ENCODE measurements at places on chromosomes 11 and 22. TPM values are rescaled to one million over a fixed set of nuclear protein-coding genes. Genes with fewer than 3 reads are reported as not detected.

- no peaks in the 10 kb centered on the region for H3K27me3 ChIP-seq
- DNase-seq: no peak
- H3K27ac ChIP-seq: no peak overlapping the region
These were observed 2.5 kb upstream of the CAPRIN1 start for GRCh38 chr11:34049028-34049427.

GRCh38 chr11:42043312-42043711, 583.9 kb upstream of the LRRC4C start:
- no peaks in the 10 kb centered on the region for H3K27me3 ChIP-seq
- no peaks in the 10 kb centered on the region for H3K36me3 ChIP-seq
- no peaks in the 10 kb centered on the region for H3K4me1 ChIP-seq
- no peak overlapping the region for H3K27ac ChIP-seq
- DNase-seq: no peak
- H3K4me3 ChIP-seq: no peak overlapping the region

GRCh38 chr22:30667107-30667493, 575 bp downstream of the DUSP18 start:
- H3K4me1 ChIP-seq: no peaks in the 10 kb centered on the region
- H3K36me3 ChIP-seq: peaks cover 10% of the 10 kb centered on the region
- H3K27me3 ChIP-seq: peaks cover 6% of the 10 kb centered on the region
- no peak overlapping the region for H3K27ac ChIP-seq
- peak overlapping the region; percentile 78 for H3K4me3 ChIP-seq

GRCh38 chr22:33219648-33220384, 161.6 kb upstream of the SYN3 start:
- no peak overlapping the region for H3K27ac ChIP-seq
- no peaks in the 10 kb centered on the region for H3K36me3 ChIP-seq
- no peak for DNase-seq

DNA sequence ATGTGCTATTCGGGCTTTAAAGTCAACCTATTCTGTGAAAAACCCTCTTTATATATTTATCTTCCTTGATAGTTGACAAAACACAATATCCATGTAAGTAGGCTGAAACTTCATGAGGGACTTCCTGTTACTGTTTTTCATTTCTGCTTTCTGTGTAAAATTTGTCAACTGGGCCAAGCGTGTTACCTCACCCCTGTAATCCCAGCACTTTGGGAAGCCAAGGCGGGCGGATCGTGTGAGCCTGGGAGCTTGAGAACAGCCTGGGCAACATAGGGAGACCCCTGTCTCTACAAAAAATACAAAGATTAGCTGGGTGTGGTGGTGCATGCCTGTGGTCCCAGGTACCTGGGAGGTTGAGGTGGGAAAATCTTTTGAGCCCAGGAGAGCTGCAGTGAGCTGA, 66.5 kb upstream of the SLC25A18 start:
- H3K36me3 ChIP-seq: peaks cover 61% of the 10 kb centered on the region
- H3K27me3 ChIP-seq: no peaks in the 10 kb centered on the region
- H3K4me3 ChIP-seq: no peak overlapping the region
- no peak for DNase-seq
- no peak overlapping the region for H3K27ac ChIP-seq

GRCh38 chr11:79013509-79013908, 427.3 kb downstream of the TENM4 start:
- H3K4me3 ChIP-seq: no peak overlapping the region
- H3K36me3 ChIP-seq: peaks cover 2% of the 10 kb centered on the region
- H3K4me1 ChIP-seq: no peaks in the 10 kb centered on the region
- H3K27ac ChIP-seq: no peak overlapping the region
- no peaks in the 10 kb centered on the region for H3K27me3 ChIP-seq
- no peak for DNase-seq

DNA sequence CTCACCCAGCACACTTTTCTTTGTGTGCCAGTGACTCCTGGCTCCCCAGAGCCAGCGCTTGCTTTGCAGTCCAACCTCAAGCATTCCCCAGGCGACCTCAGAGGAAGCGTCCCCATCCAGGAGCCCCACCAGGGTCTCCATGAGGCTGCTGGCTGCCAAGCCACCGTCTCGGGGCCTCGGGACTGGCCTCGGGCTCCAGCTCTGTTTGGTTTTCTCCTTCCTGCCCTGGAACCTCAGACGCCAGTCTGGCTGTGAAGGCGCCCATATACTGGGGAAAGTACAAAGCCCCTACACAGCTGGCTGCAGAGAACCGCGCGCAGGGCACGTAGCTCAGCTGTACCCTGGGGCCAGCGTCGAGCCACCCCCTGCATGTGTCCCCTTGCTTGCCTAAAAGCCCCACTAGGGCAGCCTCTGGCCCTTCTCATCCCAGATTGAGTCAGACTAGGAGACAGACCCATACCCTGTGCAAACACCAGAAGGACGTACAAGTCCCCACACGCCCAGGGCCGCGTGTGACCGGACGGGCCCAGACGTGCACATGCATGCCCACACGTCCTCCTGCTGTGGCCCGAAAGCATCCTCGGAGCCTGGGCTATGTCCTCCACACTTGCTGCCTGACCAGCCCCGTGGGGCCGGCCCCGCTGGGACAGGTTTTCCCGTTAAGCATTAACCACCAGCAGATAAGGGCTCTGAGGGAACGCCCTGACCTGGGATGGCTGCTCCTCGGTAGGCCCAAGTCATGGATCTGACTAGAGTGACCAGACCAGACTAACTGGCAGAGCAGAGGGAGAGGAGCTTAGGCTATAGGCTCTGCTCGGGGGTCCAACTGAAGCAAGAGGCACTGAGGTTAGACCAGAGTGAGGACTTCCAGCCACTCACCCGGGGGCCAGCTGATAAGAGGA, 4.2 kb upstream of the SYT8 start:
- H3K27me3 ChIP-seq: no peaks in the 10 kb centered on the region
- H3K27ac ChIP-seq: no peak overlapping the region
- DNase-seq: no peak
- H3K4me1 ChIP-seq: no peaks in the 10 kb centered on the region
- H3K36me3 ChIP-seq: no peaks in the 10 kb centered on the region

DNA sequence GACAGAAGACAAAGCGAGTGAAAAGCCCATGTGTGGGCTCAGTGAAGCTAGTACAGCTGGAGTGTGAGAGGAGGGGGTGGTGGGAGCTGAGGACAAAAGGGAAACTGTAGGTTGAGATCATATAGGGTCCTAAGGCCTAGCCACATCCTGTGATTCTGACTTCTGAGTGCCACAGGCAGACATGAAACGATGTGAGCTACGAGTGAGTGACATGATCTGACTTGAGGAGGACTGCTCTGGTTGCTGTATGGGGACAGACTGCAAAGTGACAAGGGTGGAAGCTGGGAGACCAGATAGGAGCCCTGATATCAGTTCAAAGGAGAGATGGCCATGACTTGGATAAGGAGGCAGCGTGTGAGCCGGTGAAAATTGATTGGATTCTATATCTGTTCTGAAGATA, 85.4 kb downstream of the MICAL2 start:
- DNase-seq: no peak
- H3K4me1 ChIP-seq: no peaks in the 10 kb centered on the region
- H3K27ac ChIP-seq: no peak overlapping the region
- no peak overlapping the region for H3K4me3 ChIP-seq

DNA sequence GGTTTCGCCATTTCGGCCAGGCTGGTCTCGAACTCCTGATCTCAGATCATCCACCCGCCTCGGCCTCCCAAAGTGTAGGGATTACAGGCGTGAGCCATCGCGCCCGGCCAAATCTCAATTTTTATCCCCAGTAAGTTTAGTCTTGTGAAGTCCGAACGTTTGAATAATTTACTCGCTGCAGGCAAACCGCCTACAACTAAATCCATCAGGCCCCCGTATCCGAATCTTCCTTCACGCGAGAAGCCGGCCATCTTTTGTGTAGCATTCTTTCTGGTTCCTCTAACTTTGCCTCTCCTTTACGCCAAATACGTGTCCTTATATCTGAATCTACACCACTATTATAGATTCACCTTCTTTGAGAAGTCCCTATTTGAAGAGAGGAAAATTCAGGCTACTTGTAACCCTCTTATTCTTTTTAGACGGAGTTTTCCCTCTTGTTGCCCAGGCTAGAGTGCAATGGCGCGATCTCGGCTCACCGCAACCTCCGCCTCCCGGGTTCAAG, 581 bp upstream of the EIF3L start:
- H3K27ac ChIP-seq: peak overlapping the region; percentile 90
- peaks cover 40% of the 10 kb centered on the region for H3K36me3 ChIP-seq
- H3K27me3 ChIP-seq: 0 out of 2 replicates have a peak, but pooled peaks cover 2% of the 10 kb centered on the region
- peak overlapping the region; percentile 93 for H3K4me3 ChIP-seq
- H3K4me1 ChIP-seq: no peaks in the 10 kb centered on the region

DNA sequence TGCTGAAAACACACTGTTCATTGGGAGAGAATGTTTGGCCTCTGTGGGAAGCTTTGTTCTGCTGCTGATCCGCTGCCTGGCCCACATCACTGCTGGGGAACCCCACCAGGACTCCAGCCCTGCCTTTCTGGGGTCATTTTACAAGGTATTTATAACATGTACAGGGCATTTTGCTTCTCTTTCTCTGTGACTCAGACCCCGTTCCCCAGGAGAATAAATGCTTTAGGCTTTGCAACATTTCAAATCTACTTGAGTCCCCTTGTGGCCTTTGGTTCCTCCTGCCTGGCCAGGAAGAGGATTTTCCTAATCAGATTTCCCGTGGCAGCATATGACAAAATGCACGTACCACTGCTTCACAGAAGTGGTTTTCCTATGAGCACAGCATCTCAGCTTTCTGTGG, 43.0 kb downstream of the BTG4 start:
- H3K27me3 ChIP-seq: no peaks in the 10 kb centered on the region
- H3K4me1 ChIP-seq: no peaks in the 10 kb centered on the region
- no peaks in the 10 kb centered on the region for H3K36me3 ChIP-seq
- no peak for DNase-seq
- no peak overlapping the region for H3K4me3 ChIP-seq

- no peak overlapping the region for H3K4me3 ChIP-seq
- DNase-seq: no peak
- H3K36me3 ChIP-seq: peaks cover 4% of the 10 kb centered on the region
- H3K27ac ChIP-seq: no peak overlapping the region
- H3K4me1 ChIP-seq: no peaks in the 10 kb centered on the region
These were observed 53.3 kb downstream of the FAT3 start for GRCh38 chr11:92277871-92278270.

GRCh38 chr22:46148336-46148735, 2.0 kb upstream of the PPARA start:
- peaks cover 4% of the 10 kb centered on the region for H3K36me3 ChIP-seq
- no peak overlapping the region for H3K4me3 ChIP-seq
- no peak for DNase-seq
- no peak overlapping the region for H3K27ac ChIP-seq
- peaks cover 16% of the 10 kb centered on the region for H3K27me3 ChIP-seq
- H3K4me1 ChIP-seq: no peaks in the 10 kb centered on the region

Gene RBMXL2
- total RNA-seq: not detected

Gene GGTLC3
- not detected for total RNA-seq

Gene C11orf21
- total RNA-seq: not detected

Gene DCHS1
- total RNA-seq: 12.5 TPM

Gene NAA40
- total RNA-seq: 44.4 TPM

Gene MS4A12
- not detected for total RNA-seq

Gene OR5P2
- total RNA-seq: not detected

Gene TBX1
- total RNA-seq: 2.5 TPM

Gene RIC3
- 23.7 TPM for total RNA-seq

Gene CHORDC1
- total RNA-seq: 77.7 TPM

Gene RIN1
- total RNA-seq: 5.5 TPM

Gene HOATZ
- not detected for total RNA-seq

Gene B3GAT1
- 29.3 TPM for total RNA-seq

Gene SESN3
- total RNA-seq: 36.8 TPM
